ENCODE measurements at places on chromosomes 7 and 10.

DNA sequence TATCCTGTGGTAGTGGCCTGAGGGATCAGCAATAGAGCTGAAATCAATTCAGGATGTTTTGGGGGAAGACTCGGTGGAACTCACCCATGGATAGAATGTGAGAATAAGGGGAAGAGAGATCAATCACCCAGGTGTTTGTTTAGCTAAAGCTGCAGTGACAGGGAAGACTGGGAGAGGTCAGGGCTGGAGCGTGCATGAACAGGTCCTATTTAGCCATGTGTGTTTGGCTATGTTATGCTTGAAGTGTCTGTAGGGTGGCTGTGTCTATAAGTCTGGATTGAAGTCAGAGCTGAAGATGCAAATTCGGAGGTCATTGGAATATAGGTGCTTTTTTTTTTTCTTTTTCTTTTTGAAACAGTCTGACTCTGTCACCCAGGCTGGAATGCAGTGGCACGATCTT, 4.6 kb downstream of the ATP6V1F start:
- DNase-seq = no peak

DNA sequence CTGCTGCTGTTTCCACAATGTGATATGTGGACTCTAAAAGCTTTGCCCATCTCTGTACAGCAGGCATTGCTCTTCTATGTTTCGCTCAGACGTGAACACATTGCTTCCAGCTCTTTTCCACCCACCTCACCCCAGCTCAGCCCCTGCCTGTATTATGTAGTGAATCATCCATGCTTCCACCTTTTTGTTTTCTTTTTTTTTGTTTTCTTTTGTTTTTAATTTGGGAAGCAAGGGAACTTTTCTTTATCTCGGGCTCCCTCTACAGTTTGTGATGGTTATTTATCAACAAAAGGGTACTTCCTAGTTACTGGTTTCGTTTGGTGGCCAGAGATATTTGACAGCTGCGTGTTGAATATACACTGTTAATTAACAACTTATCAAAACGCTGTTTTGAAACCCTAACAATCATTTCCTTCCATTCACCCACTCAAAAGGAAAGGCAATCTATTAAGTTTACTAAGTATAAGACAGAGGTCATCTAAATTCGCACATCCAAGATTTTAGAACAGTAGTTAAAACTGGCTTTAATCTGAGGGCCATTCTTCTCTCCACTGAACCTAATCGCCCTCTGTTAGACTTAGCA, 127.9 kb upstream of the STK17A start:
- DNase-seq = no peak

DNA sequence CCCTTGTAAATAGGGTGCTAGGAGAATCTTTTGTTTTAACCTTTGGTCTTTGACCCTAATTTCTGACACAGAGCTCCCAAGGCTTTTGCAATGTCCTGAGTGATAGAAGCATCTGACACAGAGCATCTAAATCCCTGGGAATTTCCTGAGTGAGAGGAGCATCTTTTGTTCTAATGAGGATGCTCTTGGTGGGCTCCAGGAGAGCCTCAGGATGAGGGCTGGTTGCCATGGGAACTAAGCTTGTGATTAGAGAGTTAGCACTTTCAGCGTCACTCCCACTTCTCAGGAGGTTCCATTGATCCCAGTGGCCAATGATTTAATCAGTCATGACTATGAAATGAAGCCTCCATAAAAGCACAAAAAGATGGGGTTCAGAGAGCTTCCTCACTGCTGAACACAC, 264.8 kb downstream of the KIF20B start:
- DNase-seq = no peak

- no peak for DNase-seq
Observed at GRCh38 chr7:86574006-86574405, 69.7 kb upstream of the GRM3 start.

DNA sequence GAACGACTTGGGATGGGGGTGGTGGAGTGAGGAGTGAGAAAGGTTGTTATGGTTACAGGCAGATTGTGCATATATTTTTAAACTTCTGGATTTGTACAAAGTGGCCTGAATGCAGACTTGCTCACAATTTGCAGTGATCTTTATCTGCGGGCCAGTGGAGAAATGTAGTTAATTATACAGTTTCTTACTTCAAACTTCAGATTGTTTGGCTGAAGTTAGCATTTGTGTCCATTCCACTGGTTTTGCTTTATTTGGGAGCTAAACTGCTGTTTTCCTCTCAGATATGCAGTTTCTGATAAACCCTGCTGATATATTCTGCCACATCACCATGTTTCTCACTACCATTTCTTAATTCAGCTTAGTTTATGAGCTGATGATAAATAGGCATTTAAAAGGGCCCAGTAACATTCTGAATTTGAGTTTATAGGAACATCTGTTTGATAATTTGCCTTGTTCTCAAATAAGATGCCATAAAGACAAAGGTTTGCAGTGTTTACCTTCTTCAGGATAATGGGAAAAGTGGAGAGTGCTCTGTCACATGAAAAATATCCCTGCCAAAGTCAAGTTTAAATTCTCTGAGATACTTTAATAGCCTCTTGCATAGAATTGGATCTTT, 170.1 kb downstream of the ST7 start:
- no peak for DNase-seq

DNA sequence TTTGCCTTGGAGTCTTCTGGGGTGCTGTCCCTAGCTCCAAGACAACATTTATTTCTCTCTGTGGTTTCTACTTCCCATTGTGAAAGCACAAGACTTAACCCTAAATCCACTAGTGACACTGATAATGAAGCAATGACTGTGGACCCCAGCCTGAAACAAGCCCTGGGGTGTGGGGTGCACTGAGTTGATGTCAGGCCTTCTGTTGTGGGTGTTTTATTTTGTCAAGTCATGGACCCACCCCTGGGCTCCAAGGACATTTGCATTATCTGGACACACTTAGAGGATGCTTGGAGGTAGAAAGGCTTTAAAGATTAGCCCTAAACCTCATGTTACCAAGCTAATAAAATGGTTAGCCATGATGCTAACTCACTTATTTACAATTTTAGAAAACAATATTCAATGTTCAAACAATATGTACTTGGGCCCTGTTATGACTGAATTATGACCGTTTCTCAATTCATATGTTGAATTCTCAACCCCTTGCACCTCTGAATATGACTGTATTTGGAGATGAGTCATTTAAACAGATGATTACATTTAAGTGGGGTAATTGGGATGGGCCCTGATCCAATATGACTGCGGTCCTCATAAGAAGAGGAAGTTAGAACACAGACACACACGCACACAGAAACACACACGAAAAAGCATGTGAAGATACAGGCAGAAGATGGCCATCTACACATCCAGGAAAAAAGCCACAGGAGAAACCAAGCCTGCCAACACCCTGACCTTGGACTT, 137.2 kb upstream of the IGFBP3 start:
- DNase-seq = no peak

DNA sequence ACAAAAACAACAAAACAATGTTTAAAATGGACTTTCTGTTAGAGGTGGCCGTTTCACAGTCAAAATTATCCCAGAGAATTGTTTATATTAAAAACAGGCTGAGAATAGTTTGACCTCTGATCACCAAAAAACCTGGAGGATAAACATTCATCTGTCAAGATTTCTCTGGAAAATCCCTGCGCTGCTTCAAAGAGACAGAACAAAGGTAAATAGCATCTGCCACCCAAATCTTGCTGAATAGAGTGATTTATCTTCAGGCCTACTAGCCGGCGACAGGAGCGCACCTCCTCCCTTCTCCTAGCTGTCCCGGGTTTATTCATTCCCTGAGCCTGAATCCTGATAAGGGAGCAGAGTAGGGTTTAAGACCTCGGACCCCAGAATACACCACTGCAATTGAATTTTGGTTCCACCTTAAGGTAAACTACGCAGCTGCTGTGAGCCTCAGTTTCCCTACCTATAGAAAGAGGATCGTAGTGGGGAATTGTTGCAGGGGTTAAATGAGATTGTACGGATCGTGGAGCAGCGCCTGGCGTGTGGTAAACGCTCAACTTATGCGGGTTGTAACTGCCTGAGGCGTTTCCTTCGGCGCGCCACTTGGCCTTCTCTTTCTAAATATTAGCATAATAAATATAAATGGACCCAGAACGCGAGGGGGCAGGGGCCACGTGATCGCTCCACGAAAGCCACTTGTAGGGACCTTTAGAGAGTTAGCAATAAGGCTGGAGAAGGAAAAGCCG, 498 bp upstream of the ST7 start:
- no peak for DNase-seq

DNA sequence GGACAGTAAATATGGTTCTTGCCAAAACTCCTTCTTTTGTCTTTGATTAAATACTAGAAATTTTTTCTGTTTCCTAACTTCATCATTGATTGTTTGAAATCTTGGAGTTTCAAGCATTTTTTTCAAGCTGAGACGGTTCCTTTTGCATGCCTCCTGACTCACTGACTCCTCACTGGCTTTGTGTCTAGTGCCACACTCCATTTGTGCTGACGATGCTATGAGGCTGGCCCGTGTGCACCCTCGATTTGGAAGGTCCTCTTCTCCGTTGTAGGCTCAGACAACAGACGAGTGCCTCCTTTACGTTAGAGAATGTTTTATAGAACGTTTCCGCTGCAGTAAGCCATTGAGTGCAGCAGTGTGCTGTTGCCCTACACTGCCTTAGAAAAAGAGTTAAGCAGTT, 10.8 kb upstream of the CSGALNACT2 start:
- DNase-seq = no peak

DNA sequence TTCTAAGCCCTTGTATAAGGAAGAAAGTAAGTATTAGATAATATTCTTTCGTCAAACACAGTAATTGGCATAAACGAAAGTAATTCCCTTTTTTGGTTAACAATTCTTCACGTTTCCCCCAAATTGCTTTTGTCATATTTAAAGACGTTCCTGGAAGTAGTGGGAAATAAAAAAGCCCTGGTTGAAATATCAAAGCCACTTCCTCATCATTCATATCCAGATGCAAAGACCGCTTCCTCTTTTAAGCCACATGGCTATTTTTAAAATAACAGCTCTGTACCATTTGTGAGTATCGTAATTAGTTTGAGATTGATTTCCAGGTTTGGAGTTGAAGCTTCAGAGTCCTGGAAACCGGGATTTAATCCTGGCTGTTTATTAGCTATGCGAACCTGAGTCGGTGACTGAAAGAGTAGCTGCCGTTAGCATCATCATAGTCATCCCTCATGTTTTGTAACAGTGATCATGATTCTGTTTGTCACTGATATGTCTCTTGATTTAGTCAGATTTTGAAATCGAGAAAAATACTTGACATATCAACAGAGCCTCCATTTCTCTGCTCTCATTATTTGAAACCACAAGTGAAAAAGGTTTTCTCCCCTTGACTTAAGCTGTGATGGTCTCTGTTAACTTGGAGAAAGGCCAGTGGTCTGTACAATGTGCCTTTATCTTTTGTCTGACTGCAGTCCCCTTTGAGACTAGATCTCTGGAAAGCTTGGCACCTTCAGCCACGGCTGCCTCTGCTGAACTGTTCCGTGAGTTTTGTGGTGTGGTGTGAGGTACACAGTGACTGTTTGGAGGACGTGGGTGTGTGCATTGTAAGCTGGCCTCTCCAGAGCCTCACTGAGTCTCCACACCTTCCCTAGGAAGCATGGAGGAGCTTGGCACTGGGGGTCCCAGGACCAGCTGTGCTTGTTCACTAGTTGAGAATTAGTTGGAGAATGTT, 18.1 kb downstream of the OPTN start:
- no peak for DNase-seq

DNA sequence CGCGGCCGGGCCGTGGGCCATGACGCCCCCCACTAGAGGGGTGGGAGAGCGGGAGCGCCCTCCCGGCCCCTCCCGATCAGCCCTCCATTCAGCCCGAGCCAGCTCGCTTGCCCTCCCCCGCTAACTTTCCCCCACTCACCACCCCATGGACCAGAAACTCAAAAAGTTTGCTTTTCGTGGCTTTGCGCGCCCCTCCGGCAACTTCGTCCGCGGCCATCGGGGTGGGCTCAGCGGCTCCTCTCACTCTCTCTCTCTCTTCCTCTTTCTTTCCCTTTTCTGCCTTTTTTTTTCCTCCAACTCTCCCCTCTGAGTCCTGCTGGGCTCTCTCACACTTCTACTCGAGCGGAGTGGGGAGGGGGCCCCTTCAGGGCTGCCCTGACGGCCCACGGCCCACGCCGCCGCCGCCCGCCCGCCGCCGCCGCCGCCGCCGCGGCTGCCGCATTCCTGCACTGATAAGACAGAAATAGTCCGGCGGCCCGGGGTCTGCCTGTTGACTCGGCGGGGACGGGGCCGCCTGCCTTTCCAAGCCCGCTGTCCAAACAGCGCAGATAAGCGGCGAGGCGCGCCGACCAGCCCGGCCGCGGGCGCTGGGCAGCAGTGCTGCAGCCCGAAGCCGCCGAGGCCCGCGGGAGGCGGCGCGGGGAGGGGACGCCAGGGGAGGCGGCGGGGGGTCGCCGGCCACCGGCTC, at the start of gene SMARCD3:
SMARCD3 (minus strand) TSS at position 349 of the 688 bp plus-strand sequence; CDS start at position 217, 132 bp downstream.
- no peak for DNase-seq
